ENCODE measurements at places on chromosomes 16 and 17.
A peak's percentile ranks its signal among the peaks of the same experiment; 100 is the strongest.

- no peak overlapping the region for H3K4me3 ChIP-seq
- DNase-seq: no peak
- H3K36me3 ChIP-seq: no peaks in the 10 kb centered on the region
- H3K4me1 ChIP-seq: no peaks in the 10 kb centered on the region
These were observed 134.3 kb downstream of the HAPSTR1 start for GRCh38 chr16:9225527-9226316.

GRCh38 chr16:31085873-31086628, 2.7 kb downstream of the PRSS53 start:
- peak; percentile 77 for DNase-seq
- H3K4me1 ChIP-seq: peaks cover 25% of the 10 kb centered on the region
- H3K27ac ChIP-seq: no peak overlapping the region
- H3K27me3 ChIP-seq: no peaks in the 10 kb centered on the region
- H3K36me3 ChIP-seq: peaks cover 58% of the 10 kb centered on the region
- no peak overlapping the region for H3K4me3 ChIP-seq

DNA sequence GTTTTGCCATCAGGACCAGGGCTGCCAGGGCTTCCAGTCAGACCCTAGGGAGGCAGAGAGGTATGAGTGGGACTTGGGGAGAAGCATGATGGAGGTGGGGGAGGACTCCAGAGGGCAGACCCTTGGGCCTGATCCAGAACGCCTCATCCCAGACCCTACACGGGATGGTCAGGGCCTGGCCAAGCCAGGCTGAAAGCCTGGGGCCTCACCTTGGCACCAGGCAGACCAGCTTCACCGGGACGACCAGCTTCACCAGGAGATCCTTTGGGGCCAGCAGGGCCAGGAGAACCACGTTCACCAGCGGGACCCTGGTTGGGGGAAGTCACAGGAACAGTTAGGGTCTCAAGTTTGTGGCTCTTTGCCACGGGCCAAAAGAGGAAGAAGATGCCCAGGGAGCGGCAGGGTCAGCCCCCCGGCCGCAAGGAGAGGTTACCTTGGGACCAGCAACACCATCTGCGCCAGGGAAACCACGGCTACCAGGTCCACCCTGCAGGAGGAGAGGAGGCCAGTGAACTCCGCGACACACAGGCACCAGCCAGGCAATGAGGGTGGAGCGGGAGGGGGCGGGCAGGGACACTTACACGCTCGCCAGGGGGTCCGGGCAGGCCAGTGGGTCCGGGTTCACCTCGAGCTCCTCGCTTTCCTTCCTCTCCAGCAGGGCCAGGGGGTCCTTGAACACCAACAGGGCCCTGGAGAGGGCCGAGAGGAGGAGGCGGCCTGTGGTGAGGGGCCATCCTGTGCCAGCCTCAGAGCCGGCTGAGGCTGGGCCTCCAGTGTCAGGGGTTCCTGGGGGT, 7.1 kb downstream of the COL1A1 start:
- H3K36me3 ChIP-seq: peaks cover 56% of the 10 kb centered on the region
- DNase-seq: no peak
- H3K27ac ChIP-seq: peak overlapping the region; percentile 19
- no peak overlapping the region for H3K4me3 ChIP-seq
- peaks cover 23% of the 10 kb centered on the region for H3K4me1 ChIP-seq

DNA sequence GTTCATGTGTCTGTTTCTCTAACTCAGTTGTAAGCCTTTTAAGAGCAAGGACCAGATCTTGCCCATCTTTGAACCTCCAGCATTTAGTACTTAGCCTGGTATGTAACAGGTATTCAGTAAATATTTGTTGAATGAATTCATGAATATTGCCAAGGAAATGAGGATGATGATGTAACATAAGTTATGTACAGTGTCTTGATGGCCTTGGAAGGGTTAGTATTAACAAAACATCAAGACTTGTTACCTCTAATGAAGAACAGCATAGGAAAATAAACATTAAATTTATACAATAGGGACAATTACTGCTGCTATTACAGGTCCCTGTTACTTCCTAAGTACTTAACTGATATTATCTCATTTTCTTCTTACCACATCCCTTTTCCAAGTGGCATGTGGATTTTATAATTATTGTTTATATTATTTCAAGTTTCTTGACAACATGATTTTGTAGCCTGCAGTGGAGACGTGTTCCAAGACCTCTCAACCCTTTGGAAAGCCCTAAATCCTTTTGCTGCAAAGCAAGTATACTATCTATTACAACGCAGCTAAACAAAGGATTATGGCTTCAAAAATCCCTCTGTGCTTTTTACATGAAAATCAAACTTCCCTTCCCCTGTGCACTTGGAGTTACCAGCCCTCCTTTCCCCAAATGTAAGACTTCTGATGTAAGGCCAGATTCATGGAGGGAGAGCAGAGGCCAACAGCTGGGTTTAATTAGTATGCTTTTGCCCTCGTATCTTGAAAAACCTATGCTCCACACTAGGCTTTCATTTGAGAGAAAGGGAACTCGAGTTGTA, 77.4 kb upstream of the SMIM36 start:
- DNase-seq: no peak
- H3K36me3 ChIP-seq: no peaks in the 10 kb centered on the region
- no peak overlapping the region for H3K4me3 ChIP-seq
- no peaks in the 10 kb centered on the region for H3K27me3 ChIP-seq

GRCh38 chr17:19386974-19387920, at the start of gene MFAP4:
TSS of gene MFAP4 (minus strand) at chr17:19387190. CDS start at chr17:19387155, 35 bp downstream.
- no peaks in the 10 kb centered on the region for H3K27me3 ChIP-seq
- H3K36me3 ChIP-seq: peaks cover 14% of the 10 kb centered on the region
- peak within 1 kb of the TSS; percentile 93 for H3K27ac ChIP-seq
- H3K4me3 ChIP-seq: peak within 1 kb of the TSS; percentile 26
- peak; percentile 77 for DNase-seq

Measured in suprapubic skin (tissue), 4 donors.